ENCODE measurements at places on chromosomes 1 and 21.

DNA sequence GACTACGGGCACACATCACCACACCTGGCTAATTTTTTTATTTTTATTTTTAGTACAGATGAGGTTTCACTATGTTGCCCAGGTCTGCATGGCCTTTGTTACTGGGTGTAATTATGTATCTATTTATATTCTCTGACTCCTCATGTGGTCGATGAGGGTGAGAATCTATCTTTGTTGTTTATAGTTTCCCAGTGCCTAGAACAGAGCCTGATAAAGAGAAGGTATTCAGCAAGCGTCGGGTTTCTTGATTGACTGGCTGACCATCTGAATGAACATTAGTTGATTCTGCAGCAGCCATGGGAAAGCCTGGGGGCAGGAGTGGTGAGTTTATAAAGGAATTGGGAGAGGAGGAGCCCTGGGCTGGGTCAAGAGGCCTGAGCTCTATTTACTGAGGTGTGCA is 28.5 kb downstream of the SERINC2 start:
- DNase-seq = no peak

DNA sequence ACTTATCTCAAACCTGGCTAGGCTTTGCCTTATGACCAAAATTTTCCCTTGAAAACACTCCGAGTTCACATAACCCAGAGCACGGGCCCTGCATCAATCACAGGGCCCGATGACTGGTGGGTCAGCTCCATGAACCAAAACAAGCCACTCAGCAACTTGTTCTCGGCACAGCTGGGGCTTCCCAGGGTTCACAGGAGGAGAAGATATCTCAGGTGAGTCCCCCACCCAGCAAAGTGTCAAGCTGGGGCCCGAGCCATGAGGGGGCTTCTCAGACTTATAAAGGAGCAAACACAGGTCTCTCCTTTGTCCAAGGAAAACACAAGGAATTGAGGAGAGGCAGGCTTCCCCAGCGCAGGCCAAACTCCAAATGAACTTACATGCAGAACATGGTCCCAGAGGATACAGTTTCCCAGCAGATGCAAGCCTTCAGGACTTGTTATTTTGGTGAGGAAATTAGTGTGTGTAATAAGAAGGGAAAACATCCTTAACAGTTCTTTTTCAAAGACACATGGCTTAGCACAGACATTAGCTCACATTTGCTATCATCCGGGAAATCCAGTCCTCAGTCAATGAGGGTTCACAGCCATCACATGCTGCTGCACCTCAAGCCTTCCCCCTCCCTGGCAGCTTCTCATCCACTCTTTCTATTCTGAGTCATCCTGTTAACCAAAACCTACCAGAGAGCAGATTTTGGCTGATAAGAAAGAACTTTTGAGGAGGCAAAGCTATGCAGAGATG is 98.1 kb upstream of the NFIA start:
- DNase-seq = no peak

- DNase-seq = no peak
These were observed 105.6 kb upstream of the GCLM start for GRCh38 chr1:94014635-94015488.

GRCh38 chr1:194042736-194043135 is 856.3 kb upstream of the B3GALT2 start:
- DNase-seq = no peak

GRCh38 chr1:53134961-53135734 is 7.3 kb downstream of the SLC1A7 start:
- peak; percentile 69 for DNase-seq

GRCh38 chr1:10292188-10292587 is 81.8 kb downstream of the KIF1B start:
- DNase-seq = no peak

DNA sequence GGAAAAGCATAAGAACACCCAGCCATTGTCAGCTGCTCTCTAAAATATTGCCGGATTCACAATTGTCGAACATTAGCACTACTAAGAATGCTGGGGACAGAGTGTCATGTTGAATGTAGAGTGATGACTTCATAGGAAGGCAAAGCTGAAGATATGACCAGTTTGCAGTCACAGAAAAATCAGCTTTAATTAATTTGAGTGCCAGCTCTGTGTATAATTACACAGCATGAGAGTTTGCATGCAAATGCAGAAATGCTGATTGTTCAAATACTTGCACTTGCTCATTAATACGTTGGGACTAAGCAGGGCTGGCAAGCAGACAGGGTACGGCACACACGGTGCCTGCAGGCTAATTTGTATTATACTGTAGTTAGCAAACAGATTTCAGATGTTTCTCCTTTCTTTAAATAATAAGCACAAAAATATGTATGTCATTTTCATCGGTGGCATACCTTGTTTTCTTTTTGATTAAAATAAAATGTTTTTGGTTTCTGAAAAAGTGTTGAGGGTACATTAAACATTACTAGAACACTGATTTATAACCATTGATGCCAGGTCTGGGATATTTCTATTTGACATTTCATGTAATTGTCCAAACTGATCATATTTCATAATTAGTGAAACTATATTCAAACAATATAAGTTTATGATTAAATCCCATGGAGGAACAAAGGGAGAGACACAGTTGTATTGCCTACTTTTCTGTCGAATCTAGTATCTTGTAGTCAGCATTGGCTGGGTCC is 99.8 kb upstream of the ADGRL2 start:
- DNase-seq = no peak

DNA sequence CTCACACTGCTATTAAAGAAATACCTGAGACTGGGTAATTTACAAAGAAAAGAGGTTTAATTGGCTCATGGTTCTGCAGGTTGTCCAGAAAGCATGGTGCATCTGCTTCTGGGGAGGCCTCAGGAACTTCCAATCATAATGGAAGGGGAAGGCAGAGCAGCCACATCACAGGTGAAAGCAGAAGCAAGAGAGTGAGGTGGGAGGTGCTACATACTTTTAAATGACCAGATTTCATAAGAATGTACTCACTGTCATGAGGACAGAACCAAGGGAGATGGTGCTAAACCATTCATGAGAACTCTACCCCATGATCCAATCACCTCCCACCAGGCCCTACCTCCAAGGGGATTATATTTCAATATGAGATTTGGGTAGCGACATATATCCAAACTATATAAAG is 55.7 kb downstream of the MRPL39 start:
- no peak for DNase-seq

- DNase-seq = peak; percentile 16
These were observed 21.2 kb downstream of the SLC45A3 start for GRCh38 chr1:205658943-205659581.

DNA sequence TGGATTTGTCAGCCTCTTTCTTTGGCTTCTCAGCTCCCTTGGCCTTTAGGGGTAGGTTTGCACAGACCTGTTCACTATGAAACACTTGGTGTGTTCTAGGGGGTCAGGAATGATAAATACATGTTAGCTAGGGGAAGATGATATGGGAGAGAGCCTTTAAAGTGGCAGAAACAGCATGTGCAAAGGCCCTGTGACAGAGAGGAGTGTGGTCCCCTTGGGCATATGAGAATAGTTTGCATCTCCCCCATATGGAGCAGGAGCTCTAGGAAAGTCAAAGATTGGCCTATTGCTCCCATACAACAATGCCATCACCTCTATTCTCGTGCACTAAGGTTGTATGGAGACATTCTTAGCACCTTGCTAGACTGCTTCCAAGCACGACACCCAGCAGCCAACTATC is 10.7 kb upstream of the NTPCR start:
- no peak for DNase-seq

- DNase-seq = no peak
These were observed 75.5 kb downstream of the LRRC7 start for GRCh38 chr1:69643266-69643665.

DNA sequence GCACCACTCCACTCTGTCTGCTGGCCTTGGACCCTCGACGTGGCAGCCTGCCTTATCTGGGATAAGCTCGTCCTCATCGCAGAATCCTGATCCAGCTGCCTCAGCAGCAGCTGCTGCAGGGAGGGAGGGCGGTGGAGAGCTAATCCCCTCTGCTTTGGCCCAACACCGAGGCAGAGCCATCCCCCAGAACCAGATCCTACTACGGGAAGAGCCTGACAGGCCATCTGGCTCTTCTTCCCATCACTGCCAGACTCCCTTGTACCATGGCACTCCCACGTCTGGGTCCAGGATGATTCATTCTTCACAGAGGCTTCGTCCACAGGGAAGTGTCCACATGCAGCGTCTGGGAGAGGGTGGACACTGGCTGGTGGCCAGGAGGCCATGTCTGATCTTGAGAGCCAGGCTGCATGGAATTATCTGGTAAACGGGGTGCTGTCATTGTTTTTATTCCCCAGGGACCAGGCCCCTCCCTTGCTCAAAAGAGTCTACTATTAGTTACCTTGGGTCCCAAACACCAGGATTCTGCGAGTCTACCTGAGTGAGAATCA is 14.6 kb upstream of the PKP1 start:
- DNase-seq = peak; percentile 88

- DNase-seq = no peak
These were observed 1.2 kb upstream of the ST3GAL3 start for GRCh38 chr1:43705982-43706597.

GRCh38 chr1:53655931-53656746 is 82.8 kb downstream of the GLIS1 start:
- no peak for DNase-seq

- DNase-seq = no peak
These were observed 387.3 kb upstream of the PLXNA2 start for GRCh38 chr1:208631506-208631905.

DNA sequence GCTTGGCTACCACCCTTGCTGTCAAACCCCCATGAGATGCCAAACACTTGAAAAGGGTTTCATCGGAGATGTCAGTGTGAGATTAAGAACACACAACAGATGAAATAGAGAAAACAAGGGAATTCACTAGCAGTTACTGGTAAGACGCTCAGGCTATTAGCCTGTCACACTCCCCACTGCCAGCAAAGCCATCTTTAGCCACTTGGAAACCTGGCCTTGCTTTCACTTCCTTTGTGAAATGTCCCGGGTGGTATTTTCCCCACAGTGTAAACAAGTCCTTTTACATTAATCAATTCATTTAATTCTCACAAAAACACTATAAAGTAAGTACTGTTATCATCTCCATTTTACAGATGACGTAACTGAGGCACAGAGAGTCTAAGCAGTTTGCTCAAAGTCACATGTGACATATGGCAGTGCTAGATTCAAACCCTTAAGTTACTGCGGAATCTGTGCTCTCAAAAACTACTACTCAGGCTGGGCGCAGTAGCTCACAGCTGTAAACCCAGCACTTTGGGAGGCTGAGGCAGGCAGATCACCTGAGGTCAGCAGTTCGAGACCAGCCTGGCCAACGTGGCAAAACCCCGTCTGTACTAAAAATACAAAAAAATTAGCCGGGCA is 32.7 kb upstream of the KHDRBS1 start:
- DNase-seq = no peak

- no peak for DNase-seq
These were observed 27.1 kb downstream of the FTCD start for GRCh38 chr21:46128106-46128932.

DNA sequence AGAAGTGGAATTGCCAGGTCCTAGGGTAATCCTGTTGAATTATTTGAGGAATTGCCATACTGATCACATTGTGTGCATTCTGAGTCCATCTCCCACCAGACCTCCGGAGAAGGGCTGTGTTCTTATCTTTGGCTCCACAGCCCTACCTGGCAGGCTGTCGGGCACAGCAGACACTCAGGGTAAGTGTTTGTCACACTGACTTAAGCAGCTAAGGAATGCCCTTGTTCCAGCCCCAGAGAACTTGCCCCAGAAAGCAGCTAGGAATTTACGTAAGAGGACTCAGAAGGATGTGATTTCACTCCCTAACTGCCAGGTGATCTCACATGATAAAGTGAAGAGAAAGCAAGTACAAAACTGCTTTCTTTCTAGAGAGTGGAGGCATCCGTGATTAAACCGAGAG is 21.0 kb downstream of the VASH2 start:
- no peak for DNase-seq

GRCh38 chr21:34031835-34032370 is 41.5 kb upstream of the MRPS6 start:
- DNase-seq = no peak

- DNase-seq = no peak
These were observed 20.4 kb downstream of the WNT4 start for GRCh38 chr1:22122273-22123070.

DNA sequence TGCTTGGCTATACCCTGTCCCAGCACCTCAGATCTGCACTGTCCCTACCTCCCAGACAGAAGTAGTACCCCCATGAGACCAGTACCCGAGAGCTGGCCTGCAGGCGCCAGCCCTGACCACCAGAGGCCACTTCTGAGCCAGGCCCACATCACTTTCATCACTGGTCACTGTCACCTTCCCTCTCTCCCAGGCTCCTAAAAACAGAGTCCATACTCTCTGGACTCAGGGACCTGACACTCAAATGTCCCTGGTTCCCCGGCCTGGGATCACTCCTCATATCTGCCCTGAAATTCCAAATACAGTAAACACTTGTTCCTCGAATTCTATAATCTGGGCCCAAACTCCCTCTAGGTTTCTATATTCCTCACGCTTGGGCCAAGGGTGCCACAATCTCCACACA is 18.7 kb downstream of the TMEM53 start:
- DNase-seq = no peak

DNA sequence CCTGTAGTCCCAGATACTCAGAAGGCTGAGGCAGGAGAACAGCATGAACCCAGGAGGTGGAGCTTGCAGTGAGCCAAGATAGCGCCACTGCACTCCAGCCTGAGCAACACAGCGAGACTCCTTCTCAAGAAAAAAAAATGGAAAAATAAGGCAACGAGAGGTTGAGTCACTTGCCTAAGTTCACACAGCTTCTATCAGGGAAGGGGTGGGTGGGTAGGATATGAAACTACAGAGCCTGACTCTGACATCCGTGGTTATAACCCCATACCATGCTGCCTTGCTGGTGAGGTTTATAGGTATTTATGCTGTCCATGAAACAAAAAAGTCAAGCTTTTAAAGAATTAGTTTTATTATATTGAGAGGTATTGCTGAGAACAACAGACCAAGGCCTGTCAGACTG is 61.5 kb upstream of the RAB4A start:
- DNase-seq = no peak

GRCh38 chr1:150009604-150010392 is 728 bp downstream of the OTUD7B start:
- no peak for DNase-seq

GRCh38 chr1:203103216-203103615 is 17.4 kb upstream of the MYOG start:
- DNase-seq = no peak

DNA sequence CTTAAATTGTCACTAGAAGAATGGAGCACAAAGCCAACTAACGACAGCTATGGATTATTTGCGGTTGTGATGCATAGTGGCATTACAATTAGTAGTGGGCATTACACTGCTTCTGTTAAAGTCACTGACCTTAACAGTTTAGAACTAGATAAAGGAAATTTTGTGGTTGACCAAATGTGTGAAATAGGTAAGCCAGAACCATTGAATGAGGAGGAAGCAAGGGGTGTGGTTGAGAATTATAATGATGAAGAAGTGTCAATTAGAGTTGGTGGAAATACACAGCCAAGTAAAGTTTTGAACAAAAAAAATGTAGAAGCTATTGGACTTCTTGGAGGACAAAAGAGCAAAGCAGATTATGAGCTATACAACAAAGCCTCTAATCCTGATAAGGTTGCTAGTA is 13.5 kb downstream of the USP1 start:
- DNase-seq = no peak
